Type B pancreatic cell (in vitro differentiated cells): ENCODE measurements at places on chromosomes 7 and 10.

- DNase-seq = no peak
These were observed 4.5 kb upstream of the CCDC6 start for GRCh38 chr10:59910867-59911266.

DNA sequence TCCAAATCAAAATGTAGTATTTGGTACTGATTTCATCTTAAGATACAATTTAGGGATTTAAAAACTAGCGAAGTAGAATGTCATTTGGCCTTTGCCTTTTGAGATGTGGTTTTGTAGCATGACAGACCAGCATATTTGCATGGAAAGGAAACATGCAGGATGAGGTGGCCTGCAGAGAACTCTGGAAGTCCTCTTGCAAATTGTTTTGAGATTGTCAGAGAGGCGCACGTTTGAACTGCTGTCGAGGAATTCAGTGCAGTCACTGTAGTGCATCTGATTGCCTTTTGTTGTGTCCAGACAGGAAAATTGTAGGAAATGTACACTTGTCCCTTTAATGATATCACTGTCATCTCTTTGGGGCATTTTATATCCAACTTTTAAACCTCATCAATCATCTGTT is 136.7 kb downstream of the CELF2 start:
- DNase-seq = no peak

- no peak for DNase-seq
These were observed 21.0 kb downstream of the ITPRIP start for GRCh38 chr10:104317269-104317710.

- DNase-seq = no peak
These were observed 67.0 kb upstream of the CFAP46 start for GRCh38 chr10:133009218-133009950.

DNA sequence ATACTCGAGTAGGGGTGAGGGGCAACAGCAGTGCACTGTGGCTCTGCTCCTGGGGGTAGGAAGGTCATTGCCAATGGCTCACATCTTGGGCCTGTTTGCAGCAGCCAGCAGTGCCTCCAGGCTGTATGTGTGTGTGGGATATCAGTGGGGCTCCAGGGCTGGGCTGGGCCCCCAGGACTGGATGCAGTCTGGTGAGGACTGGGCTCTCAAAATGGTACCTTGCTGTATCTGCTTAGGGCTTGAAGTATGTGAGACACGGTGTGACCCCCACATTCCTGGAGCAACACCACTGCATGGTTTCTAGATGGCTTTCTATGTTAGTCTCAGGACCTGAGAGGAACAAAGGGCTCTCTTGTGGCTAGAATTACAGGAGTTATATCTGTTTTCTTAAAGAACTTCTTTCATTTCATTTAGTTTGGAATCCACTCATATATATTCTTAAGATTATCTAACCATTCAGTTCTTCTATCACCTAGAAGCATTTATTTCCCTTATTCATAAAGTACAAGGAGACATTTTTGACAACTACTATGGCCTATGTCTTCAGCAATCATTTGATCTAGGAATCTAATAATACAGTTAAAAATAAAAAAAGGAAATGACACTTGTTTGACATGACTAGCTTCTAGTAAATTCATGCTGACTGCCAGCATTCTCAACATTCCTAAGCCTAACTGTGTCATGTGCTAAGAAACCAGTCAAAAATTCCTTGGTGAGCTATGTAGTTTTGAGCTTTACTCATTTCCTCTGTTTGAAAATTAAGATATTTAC is 443.2 kb upstream of the SEMA3A start:
- no peak for DNase-seq

DNA sequence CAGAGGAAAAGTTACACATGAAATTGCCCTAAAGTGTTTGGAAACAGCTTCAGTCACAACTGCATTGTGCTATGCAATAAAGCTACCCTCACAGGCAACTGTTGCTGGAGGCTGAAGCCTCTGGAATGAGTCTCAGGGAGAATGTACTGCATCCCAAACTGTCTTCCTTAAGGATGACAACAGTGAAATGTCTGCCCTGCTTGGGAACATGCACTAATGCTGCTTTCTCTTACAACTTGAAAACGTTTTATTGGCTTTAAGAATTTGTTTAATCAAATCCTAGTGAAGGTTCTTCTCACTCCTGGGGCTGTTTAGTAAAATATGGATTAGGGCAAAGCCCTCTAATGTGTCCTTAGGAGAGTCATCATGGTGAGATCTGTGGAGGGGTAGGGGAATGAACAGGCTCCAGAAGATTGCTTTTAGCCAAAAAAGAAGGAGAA is 215.4 kb downstream of the TWIST1 start:
- no peak for DNase-seq

- no peak for DNase-seq
These were observed 16.3 kb upstream of the KAT6B start for GRCh38 chr10:74810087-74810486.

- no peak for DNase-seq
These were observed 13.5 kb downstream of the SLK start for GRCh38 chr10:103980288-103980906.
